ENCODE measurements at places on chromosomes 2 and 18. TPM values are rescaled to one million over a fixed set of nuclear protein-coding genes. Genes with fewer than 3 reads are reported as not detected.

CAPN13 gene
- 0.15 TPM for total RNA-seq

SAG gene
- total RNA-seq = not detected

STARD6 gene
- total RNA-seq = not detected

RNU2-63P gene
- total RNA-seq = not detected

SERPINB13 gene
- not detected for total RNA-seq

MLPH gene
- total RNA-seq = 251 TPM

PROKR1 gene
- not detected for total RNA-seq

DPYSL5 gene
- 6.8 TPM for total RNA-seq
